ENCODE measurements at places on chromosomes 3 and 15. TPM values are rescaled to one million over a fixed set of nuclear protein-coding genes. Genes with fewer than 3 reads are reported as not detected.

The RPL39L gene
- 13.1 TPM for total RNA-seq

DNA sequence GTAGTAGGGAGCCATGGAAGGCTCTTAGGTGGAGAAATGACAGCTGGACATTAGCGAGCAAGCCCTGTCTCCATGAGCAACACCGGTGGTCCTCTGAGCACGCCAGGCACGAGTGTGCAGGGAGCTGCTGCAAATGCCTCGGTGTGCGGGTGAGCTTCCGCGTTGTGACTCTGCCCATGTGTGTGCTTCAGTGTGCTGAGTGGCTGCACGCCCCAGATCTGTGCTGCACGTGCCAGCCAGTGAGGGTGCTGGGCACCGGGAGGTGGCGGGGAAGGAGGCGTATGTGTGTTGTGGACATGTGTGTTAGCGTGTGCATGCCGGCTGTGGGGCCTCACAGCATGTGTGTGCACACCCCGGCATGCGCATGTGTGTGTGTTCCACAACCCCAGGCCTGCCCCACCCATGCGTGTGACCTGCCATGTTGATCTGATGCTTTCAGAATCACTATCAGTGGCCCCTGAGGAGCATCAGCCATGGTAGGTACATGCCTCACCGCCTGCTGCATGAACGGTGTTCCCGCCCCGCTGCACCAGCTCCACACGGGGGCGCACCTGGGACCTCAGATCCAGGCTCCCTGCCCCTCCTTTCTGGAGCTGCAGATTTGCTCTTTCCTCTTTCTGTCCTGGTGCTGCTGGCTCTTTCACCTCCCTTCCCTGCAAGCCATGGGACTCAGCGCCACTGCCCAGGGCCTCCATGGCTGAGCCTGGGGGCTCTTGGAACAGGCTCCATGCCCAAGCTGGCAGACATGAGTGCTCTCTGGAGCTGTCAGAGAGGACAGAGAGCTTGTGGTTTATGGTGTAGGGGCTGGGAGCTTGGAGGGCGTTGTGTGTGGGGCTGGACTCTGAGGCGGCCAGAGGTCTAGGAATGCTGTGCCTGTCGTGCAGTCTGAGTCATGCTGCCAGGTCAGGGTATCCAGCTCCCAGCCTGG lies 169.4 kb downstream of the TBC1D2B start:
- H3K4me3 ChIP-seq = no peak overlapping the region
- H3K27me3 ChIP-seq = no peaks in the 10 kb centered on the region
- H3K27ac ChIP-seq = no peak overlapping the region
- DNase-seq = no peak
- H3K36me3 ChIP-seq = no peaks in the 10 kb centered on the region
- H3K4me1 ChIP-seq = no peaks in the 10 kb centered on the region

DNA sequence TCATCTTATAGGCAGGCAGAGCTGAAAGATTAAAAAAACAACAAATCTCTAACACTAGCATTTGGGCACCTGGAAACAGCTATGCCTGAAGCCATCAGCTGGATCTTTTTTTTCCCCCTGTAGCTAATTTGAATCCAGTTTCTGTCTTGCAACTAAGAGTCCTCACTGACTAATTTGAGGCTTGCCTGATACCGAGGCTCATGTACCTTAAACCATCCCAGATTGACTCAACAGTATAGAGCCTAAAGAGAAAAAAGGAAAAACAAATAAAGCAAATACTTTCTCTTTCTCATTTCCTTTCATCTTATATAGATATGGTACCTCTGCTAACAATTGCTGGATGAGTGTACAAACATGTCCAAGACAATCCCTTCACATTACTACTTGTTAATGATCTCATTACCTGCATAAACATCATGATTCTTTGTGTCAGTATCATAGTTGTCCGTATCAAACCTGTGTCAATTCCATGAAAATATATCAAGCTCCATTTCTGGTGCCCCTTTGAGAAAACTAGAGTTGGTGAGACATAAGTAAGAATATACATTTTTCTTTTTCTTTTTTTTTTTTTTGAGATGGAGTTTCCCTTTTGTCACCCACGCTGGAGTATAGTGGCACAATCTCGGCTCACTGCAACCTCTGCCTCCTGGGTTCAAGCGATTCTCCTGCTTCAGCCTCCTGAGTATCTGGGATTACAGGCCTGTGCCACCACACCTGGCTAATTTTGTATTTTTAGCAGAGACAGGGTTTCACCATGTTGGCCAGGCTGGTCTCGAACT lies 43.1 kb downstream of the BHLHE40 start:
- no peaks in the 10 kb centered on the region for H3K36me3 ChIP-seq
- peaks cover 35% of the 10 kb centered on the region for H3K4me1 ChIP-seq
- no peak for DNase-seq

The ARPIN gene
- total RNA-seq = 0.02 TPM

GRCh38 chr15:39286706-39287105 lies 294.2 kb upstream of the THBS1 start:
- no peaks in the 10 kb centered on the region for H3K36me3 ChIP-seq
- no peak for DNase-seq
- H3K27ac ChIP-seq = no peak overlapping the region
- no peaks in the 10 kb centered on the region for H3K4me1 ChIP-seq
- no peak overlapping the region for H3K4me3 ChIP-seq

DNA sequence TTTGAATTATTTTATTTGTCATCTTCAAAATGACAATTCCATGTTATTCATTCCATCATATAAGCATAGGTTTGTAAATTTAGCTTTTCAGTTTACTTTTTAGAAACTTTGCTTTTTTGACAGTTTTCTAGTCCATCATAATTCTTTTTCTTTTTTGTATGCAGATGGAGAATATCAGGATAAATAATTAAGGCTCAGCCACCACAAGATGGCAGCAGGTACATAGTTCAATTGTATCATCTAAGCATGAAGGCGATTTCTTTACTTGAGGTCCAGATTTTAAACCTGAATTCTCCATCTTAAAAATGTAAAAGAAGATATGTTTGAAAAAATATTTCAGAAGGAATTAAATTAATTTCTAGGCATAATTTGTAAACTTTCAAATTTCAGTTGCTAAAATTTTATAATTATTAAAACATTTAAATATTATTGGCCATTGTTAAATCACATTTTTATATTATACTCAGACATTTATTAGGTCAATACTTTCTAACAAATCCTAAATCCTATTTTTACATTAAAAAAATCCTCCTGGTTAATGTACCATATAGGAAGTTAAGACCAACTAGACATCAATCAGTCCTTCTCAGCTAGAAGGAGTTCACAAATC lies 15.1 kb downstream of the PLSCR5 start:
- H3K27me3 ChIP-seq = no peaks in the 10 kb centered on the region
- no peak for DNase-seq
- no peaks in the 10 kb centered on the region for H3K36me3 ChIP-seq
- no peaks in the 10 kb centered on the region for H3K4me1 ChIP-seq
- no peak overlapping the region for H3K27ac ChIP-seq

- H3K4me3 ChIP-seq = no peak overlapping the region
- H3K27me3 ChIP-seq = no peaks in the 10 kb centered on the region
- no peaks in the 10 kb centered on the region for H3K36me3 ChIP-seq
- H3K4me1 ChIP-seq = no peaks in the 10 kb centered on the region
- H3K27ac ChIP-seq = no peak overlapping the region
- DNase-seq = no peak
These were observed 213.9 kb upstream of the PFN2 start for GRCh38 chr3:150184426-150185071.

The CAMK2N2 gene
- 0.77 TPM for total RNA-seq

DNA sequence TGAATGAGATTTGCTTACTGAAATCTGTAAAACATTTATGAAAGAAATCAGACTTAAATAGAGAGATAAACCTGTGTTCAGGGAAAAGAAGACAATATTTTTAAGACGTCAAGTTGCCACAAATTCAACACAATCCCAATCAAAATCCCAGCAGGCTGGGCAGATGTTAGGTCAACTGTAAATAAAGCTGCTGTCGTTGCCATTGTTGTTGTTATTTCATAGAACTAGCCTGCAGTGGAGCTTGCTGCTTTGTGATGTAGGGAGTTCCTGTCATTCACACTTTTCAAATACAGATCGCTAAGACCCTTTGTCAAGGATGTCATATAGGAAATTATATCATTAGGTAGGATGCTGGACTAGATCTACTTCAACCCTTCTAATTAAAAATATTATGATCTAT lies 123.1 kb downstream of the NEO1 start:
- no peaks in the 10 kb centered on the region for H3K27me3 ChIP-seq
- no peak overlapping the region for H3K4me3 ChIP-seq
- no peaks in the 10 kb centered on the region for H3K36me3 ChIP-seq
- DNase-seq = no peak
- no peaks in the 10 kb centered on the region for H3K4me1 ChIP-seq

- no peak overlapping the region for H3K27ac ChIP-seq
- H3K36me3 ChIP-seq = no peaks in the 10 kb centered on the region
- DNase-seq = no peak
- no peaks in the 10 kb centered on the region for H3K27me3 ChIP-seq
These were observed 223.3 kb upstream of the ARHGEF26 start for GRCh38 chr3:153897842-153898241.

The MUSTN1 gene
- total RNA-seq = 1.5 TPM

- H3K36me3 ChIP-seq = peaks cover 14% of the 10 kb centered on the region
- peak; percentile 43 for DNase-seq
- peak overlapping the region; percentile 86 for H3K4me3 ChIP-seq
- peaks cover 19% of the 10 kb centered on the region for H3K4me1 ChIP-seq
- peak overlapping the region; percentile 95 for H3K27ac ChIP-seq
These were observed 486 bp downstream of the LSG1 start for GRCh38 chr3:194671511-194671899.

The CBLB gene
- total RNA-seq = 112 TPM

GRCh38 chr15:32700501-32701150 lies 17.2 kb upstream of the GREM1 start:
- no peaks in the 10 kb centered on the region for H3K27me3 ChIP-seq
- H3K36me3 ChIP-seq = no peaks in the 10 kb centered on the region
- H3K4me1 ChIP-seq = no peaks in the 10 kb centered on the region
- no peak for DNase-seq
- no peak overlapping the region for H3K27ac ChIP-seq
- no peak overlapping the region for H3K4me3 ChIP-seq

The MAP1A gene
- 0.75 TPM for total RNA-seq

Data from CD8-positive, alpha-beta memory T cell (primary cell).